ENCODE measurements at places on chromosomes 2 and 18.

DNA sequence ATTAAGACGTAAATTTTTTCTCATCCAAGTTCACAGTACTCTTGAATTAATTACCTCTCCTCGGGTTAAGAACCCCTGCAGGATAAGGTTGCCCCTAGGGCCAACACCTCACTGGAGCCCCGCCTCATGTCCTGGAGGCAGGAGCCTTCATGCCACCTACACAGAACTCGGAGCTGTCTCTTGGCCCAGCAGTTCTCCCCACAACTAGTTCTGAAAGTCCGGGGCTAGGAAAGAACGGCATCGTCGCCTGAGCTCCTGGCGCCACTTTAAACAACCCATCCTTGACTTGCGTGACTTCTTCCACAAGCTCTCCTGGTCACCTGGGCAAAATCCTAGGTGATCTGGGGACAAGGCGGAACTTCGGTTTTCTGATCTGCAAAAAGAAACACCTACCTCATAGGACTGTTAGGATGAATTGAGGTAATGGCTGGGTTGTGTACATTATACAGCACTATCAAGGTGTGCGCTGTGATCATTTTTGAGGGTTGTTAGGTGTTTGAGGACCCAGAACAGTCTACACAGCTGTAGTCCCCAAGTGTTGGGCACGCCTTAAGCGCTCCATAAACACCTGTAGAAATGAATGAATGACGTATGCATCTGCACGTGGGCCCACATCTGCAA, 641 bp upstream of the ITGA6 start:
- no peak for DNase-seq

DNA sequence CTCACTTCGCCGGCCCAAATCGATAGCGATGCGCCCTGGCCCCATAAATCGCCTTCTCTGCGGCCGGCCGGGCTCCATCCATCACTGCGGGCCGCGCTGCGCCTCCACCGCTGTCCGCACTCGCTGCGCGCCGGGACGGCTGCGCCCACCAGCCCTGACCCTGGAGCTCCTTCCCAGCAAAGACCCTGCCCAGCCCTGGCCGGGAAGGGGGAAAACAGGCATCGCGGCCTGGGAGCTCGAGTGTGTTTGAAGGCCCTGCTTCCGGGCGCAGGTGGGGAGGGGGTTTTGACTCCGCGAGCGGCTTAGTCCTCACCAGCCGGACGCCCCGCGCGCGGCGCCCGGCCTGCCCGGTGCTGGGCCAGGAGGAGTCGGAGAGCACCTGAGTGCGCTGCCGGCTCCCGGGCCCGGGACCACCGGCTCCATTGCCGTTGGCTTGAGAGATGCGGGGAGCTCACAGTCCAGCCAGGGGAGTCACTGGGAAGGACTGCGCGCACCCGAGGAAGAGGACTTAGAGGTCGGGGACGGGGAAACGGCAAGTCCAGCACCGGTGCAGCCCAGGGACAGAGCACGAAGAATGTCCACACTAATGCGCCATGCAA, 1.1 kb downstream of the PAX8 start:
- DNase-seq = peak; percentile 55

DNA sequence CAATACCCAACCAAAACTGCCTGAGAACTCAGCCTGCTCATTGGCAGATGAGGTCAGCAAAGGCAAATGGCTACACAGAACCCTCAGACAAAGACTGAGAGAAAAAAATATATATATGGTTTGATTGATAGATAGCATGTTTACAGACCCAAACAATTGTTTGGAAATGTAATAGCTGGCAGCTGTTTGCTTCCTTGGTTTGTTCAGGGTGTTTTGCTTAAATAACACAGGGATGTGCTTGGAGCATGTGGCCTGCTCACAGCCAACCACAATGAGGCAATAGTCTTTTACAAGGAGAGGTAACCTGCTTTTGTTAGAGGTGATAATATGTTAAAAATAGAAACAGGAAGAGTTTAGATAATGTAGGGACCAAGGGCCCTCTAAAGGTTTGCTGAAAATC, 84.5 kb downstream of the PDK1 start:
- no peak for DNase-seq

DNA sequence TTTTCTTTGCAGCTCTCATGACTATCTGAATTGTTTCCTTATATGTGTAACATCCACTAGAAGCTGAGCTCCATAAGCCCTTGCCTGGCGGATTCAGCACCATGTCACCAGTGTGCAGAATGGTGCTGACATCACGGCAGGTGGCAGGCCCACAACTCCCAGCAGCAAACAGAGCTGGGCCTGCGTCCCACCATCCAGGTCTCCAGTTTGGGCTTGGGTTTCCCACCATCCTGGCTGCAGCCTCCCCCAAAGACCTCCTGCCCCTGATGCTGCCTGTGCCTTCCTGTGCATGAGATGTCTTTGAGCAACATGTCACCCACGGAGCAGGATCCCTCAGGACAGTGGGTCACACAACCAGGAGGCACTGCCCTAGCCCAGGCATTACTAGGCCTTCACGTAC, 113.1 kb downstream of the TNS1 start:
- no peak for DNase-seq

DNA sequence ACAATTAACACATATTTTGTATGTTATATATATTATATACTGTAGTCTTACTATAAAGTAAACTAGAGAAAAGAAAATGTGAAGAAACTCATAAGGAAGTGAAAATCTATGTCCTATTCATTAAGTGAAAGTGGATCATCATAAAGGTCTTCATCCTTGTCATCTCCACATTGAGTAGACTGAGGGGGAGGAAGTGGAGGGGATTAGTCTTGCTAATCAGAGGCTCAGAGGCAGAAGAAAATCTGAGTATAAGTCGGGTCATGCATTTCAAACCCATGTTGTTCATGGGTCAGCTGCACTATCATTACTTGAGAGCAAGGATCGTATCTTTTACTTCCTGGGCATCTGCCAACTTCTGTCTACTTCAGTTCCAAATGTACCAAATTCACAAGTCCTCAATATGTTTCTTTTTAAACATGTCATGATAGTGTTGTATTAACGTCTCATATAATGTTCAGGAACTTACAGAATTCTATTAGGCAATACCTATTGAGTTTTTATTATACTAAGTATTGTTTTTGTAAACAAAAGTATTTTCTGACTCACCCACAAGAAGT, 208.9 kb upstream of the BOD1L2 start:
- DNase-seq = no peak

GRCh38 chr18:12405066-12405465, 2.7 kb upstream of the PRELID3A start:
- no peak for DNase-seq

- DNase-seq = no peak
Observed at GRCh38 chr2:95279435-95280035, 5.3 kb downstream of the PROM2 start.

GRCh38 chr2:196181484-196181883, 10.1 kb upstream of the STK17B start:
- no peak for DNase-seq

- no peak for DNase-seq
Observed at GRCh38 chr18:35164133-35164532, 76.7 kb upstream of the ZNF397 start.

DNA sequence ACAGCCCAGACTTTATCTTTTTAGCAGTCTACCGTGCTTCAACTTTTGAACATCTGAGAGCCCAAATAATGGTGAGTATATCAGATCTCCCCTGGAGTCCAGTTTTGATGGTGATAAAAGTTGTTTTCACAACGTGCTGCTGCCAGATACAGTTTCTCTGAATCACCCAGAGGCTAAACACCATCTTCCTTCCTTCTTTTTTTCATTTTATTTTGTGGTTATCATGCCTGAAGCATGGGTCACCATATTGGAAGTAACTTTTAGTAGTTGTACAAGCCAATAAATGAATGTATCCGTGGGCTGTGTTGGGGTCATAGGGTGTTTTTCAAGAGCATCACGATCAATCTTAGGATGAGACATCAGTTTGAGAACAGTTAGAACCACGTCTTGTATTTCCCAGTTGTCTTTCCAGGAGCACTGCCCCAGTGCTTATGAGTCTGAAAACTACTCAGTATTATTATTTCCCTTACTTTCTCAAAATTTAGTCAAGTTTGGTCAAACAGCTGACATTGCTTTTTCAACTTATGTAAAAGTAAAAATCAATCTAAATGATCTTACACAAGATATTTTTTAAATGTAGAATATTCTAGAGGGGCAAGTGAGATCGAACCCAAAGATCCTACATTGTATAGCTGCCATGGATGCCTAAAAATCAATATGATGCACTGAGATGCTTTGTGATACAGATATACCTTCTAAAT, 311.4 kb downstream of the CTNNA2 start:
- no peak for DNase-seq

- DNase-seq = no peak
Observed at GRCh38 chr2:99201959-99202678, 21.1 kb downstream of the MRPL30 start.

DNA sequence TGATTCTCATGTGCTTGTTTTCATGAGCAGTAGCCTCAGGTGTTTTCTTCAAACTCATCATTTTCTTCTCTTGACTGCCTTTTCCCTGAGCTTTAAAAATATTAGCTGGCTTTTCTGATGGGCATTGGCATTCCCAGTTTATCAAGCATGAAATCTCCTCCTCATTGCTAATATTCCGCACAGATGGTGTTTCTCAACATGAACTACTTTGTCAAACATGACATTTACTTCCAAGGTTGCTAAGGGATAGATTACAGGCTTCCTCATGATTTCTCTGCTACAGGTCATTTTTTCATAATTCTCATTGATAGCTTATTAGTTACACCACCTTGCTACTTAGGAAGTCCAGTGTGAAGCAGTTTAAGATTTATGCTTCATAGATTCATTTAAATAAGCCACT, 1116.9 kb upstream of the CNTNAP5 start:
- DNase-seq = no peak

GRCh38 chr2:95010718-95011117, 14.8 kb upstream of the MAL start:
- DNase-seq = no peak

- DNase-seq = no peak
Observed at GRCh38 chr2:206345606-206346005, 71.1 kb downstream of the ZDBF2 start.

DNA sequence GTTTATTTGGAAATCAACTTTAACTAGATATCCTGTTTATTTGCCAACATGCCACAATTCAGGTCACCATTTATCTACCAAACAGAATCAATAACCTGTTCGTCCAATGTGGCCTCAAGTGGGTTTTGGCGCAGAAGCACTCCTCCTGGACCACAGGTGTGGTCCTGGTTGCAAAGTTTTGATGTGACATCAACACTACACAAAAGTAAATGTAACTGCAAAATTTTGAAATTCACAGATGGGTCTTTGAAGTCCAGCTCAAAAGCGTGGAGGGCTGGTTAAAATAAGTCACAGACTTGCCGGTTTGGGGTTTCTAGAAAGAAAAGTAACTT, 474 bp upstream of the GCA start:
- no peak for DNase-seq

DNA sequence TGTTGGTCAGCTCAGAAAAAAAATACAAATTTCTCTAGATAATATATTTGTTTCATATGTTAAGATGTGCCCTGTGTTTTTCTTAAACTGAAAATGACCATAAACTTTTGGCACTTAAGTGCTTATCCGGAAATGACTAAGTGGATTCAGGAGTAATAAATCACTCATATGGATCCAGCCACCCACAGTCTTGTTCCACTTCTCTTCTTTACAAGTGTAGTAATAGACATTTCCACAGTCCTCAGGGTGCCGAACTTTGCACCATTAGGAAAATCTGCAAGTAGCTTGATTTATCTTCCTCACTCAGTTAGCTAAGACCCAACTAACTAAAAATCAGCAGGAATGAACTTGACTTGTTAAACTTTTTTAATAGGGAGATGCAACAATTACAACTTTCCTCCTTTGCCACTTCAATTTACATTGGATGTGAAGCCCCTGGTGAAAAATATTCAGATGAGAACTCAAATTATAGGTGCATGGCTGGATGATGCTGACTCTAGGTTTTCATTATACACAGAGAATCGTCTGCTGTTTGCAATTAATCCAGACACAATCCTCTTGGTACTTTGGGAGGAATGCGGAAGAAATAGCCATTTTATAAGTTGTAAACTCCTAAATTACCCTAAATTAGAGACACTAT, 322.5 kb downstream of the ARHGAP15 start:
- DNase-seq = no peak

- no peak for DNase-seq
Observed at GRCh38 chr2:20174410-20174809, 50.5 kb downstream of the SDC1 start.

DNA sequence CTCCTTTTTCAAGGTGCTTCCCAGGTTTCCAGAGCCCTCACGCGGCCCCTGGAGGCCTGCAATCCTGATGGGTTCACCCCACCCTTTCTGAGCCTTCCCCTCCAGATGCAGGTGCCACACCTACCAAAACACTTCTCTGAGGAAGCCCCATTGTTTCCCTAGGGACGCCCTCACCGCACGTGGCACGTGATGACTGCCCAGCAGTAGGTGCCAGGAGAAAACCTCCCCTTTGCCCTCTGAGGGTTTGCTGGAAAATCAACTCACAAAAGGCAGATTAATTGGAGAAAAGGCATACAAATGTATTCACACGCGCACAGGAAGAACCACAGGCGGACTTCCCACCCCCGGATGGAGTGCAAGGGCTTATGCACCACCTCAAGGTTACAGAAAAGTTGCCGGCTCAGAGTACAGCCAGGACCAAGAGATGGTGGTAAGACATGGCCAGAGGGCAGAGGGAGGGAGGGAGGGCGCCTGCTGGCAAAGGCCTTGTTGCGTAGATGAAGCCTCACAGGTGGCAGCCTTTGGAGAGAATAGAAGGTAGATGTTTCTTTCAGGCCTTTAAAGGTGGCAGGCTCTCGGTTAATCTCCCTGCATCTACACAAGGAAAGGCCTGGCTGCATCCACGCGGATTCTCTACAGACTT, 269.4 kb upstream of the RAB6C start:
- DNase-seq = no peak

GRCh38 chr18:55405893-55406406, 182.0 kb downstream of the TCF4 start:
- DNase-seq = no peak

DNA sequence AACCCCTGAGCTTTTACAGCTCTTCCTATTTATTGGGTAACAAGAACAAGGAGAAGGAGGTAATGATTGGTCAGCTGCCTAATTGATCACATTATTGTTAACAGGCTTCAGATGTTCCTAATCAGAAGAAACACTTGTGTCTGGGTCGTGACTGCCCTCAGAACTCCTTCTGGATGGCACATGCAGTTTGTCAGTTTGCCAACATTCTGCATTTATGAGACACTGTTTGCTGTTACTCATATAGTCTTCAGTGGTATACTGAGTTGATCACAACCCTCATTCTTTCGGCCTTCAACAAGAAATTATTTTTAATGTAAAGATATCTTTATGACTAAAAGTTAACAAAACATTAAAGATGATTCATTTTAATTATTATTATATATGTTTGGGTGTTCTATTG, 95.7 kb upstream of the DOCK10 start:
- DNase-seq = no peak

DNA sequence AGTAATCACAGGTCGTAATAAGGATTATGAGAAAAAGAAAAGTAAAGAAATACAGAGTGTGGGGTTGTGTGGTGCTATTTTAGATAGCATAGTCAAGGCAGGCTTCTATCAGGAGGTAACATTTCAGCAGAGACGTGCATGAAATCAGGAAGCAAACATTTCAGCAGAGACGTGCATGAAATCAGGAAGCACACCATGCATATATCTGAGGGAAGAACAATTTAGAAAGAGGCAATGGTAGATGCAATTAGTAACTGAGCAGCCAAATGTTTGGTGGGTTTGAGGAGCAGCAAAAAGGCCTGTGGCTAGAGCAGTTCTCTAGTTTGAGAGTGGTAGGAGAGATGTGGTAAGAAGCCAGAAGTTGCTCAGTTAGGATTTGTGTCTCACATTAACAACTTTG, 713.7 kb downstream of the ADCYAP1 start:
- DNase-seq = no peak
